ENCODE measurements at places on chromosomes 3 and 15. TPM values are rescaled to one million over a fixed set of nuclear protein-coding genes. Genes with fewer than 3 reads are reported as not detected.

PARP3 gene
- 10.8 TPM for total RNA-seq

CA12 gene
- 7.2 TPM for total RNA-seq

SLC28A2 gene
- not detected for total RNA-seq

SLC41A3 gene
- 37.0 TPM for total RNA-seq

MCTP2 gene
- 4.4 TPM for total RNA-seq

LRRIQ4 gene
- total RNA-seq = not detected

SNTN gene
- not detected for total RNA-seq

CCR1 gene
- total RNA-seq = not detected

PLA2G4E gene
- not detected for total RNA-seq

NPRL2 gene
- total RNA-seq = 25.4 TPM

ATP10A gene
- total RNA-seq = 28.5 TPM

SERPINI2 gene
- not detected for total RNA-seq

OPA1 gene
- 37.8 TPM for total RNA-seq

GCNT3 gene
- total RNA-seq = 1.6 TPM

CHL1 gene
- not detected for total RNA-seq

GOLGA8S gene
- not detected for total RNA-seq

LRTM1 gene
- total RNA-seq = not detected

ANKDD1A gene
- total RNA-seq = 0.76 TPM

FBXL22 gene
- total RNA-seq = 0.63 TPM

TMC3 gene
- not detected for total RNA-seq
